NCI-H187 (cell line): ENCODE measurements at places on chromosomes 2 and 18.

DNA sequence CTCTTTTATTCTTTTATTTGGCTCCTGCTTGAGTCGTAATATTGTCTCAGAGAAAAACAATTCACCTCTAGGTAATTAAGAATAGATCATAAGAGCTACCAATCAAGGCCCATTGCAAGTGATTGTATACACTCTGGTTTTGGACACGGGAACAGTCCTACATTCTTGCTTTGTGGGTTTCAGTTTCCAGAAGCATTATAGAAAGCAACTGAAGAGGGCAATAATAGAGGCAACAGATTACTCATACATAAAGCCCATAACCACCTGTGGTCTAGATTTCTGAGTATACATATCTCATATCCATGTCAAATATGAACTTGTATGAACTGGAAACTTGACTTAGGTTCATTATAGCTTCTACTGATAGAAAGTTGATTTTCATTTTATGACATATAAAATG is 65.4 kb downstream of the DIS3L2 start:
- no peak for DNase-seq

DNA sequence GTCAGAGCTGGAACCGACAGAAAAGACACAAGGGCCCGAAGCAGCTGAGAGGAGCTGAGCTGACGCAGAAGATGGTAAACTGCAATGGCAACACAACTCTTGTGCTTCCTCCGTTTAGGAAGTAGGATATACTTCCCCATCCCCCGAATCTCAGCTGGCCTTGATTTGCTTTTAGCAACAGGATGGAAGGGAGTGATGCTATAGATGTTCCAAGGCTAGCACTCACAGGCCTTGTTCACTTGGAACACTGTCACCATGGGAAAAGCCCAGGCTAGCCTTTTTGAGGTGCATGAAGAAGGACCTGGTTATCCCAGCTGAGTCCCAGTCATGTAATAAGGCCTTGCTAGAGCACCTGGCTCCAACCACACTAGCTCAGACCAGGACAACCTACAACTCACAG is 26.0 kb downstream of the STAT1 start:
- no peak for DNase-seq

DNA sequence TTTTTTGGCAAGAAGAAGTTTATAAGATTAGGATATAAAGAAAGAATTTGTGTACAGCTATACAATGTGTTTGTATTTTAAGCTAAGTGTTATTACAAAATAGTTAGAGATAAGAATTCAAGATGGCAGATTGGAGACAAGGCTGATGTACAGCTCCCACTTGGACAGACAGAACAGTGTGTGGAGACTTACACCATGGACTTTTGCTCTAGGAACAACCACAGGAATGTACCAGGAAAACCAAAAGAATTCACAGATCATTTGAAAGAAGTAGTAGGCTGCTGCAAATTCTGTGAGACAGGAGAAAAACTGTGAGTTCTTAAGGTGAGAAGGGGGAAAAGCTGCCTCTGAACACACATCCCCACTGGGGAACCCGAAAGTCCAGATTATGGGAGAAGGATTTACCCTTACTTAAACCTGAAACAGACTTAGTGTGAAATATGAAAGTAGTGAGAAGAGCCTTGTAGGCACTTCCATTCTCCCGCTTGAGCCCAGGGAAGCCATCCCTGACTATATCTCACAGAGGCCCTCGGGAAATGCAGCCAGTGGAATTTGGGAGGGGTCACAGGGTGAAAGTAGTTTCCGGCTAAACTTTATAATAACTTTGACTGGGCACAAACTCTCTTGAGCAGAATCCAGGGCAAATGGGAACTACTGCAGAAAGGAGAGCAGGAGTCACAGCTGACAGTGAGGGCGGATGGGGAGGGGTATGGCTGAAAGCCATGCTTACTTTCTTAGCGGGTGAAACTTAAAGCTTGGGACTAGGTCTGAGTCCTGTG is 11.6 kb upstream of the RPRD1A start:
- no peak for DNase-seq

GRCh38 chr2:72138921-72139381 is 8.7 kb downstream of the CYP26B1 start:
- DNase-seq: no peak

GRCh38 chr2:110707386-110707965 is 24.9 kb upstream of the ACOXL start:
- DNase-seq: no peak

GRCh38 chr2:163338270-163338669 is 397.5 kb downstream of the FIGN start:
- no peak for DNase-seq

- no peak for DNase-seq
Observed at GRCh38 chr2:199148076-199148845, 309.5 kb downstream of the SATB2 start.

- no peak for DNase-seq
Observed at GRCh38 chr2:235930701-235931100, 237.5 kb downstream of the GBX2 start.

DNA sequence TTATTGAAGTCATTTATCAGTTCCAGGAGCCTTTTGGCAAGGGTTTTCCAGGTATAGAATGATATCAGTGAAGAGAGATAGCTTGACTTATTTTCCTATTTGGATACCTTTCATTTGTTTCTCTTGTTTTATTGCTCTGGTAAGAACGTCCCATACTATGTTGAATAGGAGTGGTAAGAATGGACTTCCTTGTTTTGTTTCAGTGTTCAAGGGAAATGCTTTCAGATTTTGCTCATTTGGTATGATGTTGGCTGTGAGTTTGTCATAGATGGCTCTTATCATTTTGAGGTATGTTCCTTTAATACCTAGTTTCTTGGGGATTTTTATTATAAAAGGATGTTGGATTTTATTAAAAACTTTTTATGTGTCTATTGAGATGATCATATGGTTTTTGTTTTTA is 87.1 kb upstream of the EPAS1 start:
- DNase-seq: no peak

DNA sequence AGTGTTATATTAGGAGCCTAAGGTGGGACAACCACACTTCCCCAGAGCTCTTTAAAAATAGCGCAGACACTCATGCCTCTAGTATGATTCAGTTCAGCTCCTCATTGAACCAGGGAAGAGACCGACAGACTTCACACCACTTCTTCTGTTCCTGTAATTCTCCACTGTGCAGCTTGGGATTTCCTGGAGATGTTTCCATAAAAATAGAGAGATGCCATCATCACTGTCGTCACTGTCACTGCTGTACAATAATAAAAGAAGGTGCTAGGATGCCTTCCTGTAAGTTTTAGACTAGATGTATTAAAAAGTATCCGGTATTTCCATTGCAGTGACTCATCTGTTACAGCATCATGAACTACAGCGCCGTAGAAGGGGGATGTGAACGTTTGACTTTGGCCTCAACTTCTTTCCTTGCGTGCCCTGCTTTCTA is 110.9 kb downstream of the FAM210A start:
- no peak for DNase-seq

DNA sequence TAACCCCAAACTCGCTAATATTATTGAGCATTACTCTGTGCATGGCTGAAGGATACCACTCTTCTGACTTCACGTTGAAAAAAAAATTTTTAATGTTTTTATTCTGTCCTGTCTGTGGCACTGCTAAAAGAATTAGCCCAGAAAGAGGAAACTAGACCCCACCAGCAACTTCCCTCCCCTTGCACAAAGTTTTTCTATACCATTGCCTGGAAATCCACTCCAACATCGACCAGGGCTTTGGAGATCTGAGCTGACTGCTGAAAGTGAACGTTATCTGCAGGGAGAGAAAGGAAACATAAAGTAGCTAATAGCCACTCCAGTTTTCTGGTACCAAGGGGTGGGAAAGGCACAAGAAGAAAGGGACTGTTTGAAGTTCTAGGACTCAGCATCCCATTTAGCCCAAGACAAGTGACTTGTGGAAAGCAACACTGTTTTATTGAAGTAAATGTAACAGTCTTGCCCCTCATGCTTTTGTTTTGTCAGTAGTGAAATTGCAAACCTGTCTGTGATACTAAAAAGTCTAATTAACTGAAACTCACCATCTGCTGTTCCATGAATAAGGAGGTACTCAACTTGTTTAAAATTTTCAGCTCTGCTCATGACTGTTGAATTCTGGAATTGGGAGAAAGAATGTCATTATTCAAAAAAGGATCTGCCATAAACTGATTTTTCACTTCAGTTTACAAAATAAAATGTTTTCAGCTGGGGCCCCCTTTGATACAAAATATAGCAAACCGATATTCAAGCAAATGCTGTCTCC is 79.1 kb downstream of the DPP4 start:
- DNase-seq: no peak

- DNase-seq: no peak
Observed at GRCh38 chr2:172381275-172382027, 45.9 kb upstream of the ITGA6 start.

GRCh38 chr2:3624059-3624794 is 29.3 kb downstream of the COLEC11 start:
- DNase-seq: no peak

- no peak for DNase-seq
Observed at GRCh38 chr2:233350708-233351107, 3.6 kb upstream of the DGKD start.
